Activated CD8-positive, alpha-beta memory T cell treated with anti-CD3 and anti-CD28 coated beads for 24 hours (primary cell): ENCODE measurements at places on chromosomes 12 and 14.

DNA sequence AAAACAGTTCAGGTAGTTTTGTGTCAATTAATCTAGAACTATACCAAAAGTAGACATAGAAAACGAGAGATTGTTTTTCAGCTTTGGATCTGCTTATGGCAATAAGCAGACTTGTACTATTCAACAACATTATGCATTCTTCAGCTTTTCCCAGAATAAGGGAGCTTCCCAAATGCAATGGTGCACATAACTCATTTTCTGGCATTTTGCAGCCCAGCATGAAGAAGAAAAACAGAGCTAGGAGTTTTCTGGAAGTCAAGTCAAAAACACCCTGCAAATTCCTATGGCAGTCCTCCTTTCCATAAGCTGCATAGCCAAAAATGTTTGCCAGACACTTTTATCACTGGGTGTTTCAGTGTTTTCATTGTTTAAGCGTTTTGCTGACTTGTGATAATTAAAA, 314.7 kb downstream of the NAV3 start:
- no peak for DNase-seq

DNA sequence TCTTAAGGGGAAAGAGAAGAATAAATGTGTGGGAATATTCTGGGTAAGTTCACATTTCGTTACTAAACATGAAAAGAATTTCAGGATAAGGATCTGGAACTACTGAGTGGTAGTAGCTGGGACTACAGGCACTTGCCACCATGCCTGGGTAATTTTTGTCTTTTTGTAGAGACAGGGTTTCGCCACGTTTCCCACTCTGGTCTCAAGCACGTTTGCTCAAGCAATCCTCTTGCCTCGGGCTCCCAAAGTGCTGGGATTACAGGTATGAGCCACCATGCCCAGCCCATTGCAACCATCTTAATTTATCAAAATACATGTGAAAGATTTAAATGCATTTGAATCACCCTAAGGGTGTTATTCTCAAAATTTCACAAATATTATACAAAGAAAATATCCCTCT, 26.4 kb downstream of the ITPR2 start:
- no peak for DNase-seq

- no peak for DNase-seq
Observed at GRCh38 chr14:56660677-56661389, 81.2 kb downstream of the TMEM260 start.

- no peak for DNase-seq
Observed at GRCh38 chr12:39824505-39825212, 205.1 kb upstream of the ABCD2 start.

DNA sequence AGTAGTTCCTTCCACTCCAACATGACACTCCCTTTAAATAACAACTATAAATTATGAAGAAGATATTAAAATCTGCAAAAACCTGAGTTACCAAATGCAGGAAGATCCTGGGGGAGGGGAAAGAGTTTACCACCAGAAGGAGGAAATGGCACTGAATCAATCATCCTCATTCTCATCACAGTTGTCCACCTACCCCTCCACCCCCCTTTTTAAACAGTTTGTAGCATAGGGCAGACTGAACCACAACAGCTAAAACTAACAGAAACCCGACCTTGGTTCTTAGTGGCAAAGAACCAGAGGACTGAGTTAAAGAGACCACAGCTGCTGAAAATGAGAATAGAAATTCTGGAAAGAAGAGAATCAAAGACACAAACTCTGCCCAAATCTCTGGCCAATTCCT, 189.5 kb downstream of the MED13L start:
- no peak for DNase-seq

GRCh38 chr14:53190938-53191337, 37.8 kb upstream of the DDHD1 start:
- DNase-seq = peak; percentile 72

- DNase-seq = no peak
Observed at GRCh38 chr12:8667270-8667669, 4.6 kb upstream of the MFAP5 start.

- DNase-seq = no peak
Observed at GRCh38 chr14:92994131-92994676, 71.3 kb downstream of the CHGA start.
